Sciatic nerve (tissue), 2 donors: ENCODE measurements at places on chromosomes 7 and 10.

DNA sequence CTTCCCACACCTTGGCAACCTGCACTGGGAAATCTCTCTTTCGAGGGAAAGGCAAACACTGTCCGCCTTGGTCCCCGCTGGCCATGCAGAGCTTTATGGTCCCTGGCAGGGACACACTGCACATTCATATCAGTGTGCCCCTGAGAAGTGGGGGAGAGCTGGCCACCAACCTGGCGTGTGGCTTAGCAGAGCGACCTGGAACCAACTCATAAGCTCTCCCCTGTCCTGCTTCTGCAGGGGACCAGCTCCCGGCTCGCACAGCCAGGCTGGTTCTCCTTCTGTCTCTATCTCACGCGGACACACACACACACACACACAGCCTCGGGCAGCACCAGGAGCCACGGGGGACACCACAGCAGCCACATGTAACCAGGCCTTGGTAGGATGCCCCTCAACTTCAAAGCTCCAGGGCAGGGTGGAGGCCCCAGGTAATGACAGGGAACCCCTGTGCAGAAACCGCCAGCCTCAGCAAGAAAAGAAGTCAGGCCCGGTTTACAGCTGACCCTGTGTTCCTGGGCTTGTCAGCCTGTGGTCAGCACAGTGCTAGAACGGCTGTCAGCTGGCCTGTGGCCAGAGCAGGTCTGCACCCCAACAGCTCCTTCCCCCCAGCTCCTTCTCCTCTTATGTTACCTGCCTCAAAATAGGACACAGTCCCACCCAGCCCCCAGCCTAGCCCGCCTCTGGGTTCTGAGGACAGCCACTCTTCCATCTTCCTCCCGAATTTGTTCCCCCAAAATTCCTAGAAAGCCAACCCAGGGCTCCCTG lies 69.3 kb downstream of the OAT start:
- DNase-seq = no peak

DNA sequence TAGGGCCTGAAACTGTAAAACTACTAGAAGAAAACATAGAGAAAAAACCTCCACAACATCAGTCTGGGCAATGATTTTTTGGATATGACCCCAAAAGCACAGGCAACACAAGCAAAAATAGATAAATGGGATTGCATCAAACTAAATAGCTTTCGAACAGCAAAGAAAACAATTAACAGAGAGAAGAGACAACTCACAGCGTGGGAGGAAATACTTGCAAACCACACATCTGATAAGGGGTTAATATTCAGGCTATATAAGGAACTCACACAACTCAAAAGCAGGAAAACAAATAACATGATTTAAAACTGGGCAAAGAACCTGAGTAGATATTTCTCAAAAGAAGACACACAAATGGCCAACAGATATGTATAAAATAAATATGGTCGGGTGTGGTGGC lies 7.7 kb upstream of the GSTK1 start:
- DNase-seq = no peak

DNA sequence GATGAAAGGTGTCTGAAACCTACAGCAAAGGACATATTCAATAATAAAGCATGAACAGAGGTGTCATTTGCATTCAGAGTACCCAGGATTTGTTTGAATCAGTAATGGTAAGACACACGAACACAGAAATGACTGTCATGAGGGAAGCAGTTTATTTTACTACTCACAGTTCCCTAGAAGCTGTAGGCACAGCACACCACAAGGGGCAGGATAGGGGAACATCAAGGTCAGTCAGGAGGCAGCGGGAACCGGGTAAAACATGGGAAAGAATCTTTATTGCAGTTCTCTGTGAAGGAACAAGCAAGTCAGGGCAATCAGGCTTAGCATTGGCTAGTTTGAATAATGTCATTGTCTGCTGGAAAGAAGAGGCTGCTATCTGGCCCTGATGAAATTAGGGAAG lies 70.2 kb upstream of the PDSS1 start:
- DNase-seq = no peak

DNA sequence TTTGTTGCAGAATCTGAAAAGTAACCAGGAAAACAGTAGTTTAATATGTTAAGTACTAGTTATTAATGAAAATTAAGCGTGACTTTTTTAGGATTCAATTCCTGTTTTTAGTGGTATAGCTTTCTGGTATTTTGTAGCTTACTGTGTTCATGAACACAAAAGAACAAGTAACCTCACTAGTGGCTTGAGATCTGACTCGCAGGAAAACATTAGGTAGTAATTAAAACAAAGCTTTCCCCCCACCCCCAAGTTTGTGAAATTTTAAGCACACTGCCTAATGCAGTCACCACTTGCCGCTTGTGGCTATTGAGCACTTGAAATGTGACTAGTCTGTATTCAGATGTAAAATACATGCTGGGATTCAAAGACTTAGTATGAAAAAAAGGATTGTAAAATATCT lies 102.5 kb upstream of the RPA3 start:
- no peak for DNase-seq

- DNase-seq = no peak
Observed at GRCh38 chr7:23713285-23714149, 3.5 kb downstream of the STK31 start.

DNA sequence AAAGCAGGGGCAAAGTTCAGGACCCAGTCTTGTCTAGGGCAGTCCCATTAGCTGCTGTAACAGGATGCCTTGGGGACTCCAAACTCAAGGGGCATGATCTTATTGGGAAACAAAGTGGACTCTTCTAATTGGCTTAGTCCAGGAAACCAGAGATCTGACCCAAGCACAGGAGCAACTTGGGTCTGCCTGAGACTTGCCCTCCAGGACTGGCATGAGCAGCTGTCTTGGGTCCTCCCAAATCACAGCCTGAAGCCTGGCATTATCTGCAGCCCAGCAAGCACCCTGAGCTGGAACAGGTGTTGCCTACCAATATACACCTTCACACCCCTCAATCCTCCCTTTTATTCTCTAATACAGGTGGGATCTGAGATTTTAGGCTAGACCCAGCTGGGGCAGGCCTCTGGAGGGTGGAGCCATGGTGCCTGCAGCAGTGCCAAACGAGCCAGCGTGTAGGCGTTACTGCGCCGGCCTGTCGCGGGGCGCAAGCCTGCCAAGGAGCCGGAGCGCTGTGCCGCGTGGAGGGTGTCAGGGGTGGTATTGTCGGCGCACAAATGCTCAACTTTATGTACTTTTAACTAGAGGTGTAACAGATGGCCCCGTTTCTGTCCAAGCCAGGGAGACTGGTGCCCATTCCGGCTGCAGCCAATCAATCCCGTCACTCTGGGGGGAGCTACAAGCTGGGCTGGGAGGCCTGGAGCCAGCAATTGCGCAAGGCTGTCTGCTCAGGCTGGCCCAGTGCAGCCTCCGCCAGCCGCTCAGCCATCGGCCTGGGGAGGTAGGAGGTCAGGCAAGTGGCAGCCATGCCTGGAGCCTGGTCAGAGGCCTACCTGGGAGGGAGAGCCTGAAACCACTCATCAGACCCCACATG lies 12.8 kb upstream of the LBX1 start:
- no peak for DNase-seq

DNA sequence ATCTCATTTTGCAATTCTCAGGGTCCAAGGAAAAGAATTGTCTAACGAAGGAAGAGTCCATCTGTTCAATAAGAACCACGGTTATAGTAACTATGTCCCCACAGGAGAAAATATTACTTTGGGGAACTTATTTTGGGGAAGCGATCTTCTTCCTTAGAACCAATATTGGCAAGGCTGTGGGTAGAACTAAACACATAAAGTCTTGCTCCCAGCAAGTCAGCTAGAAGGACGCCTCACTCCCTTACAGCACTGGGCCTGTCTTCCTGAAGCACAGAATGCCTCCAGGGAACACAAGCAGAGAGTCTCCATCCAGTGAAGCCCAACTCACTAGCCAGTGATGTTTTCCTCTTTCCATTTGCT lies 30.2 kb downstream of the C10orf71 start:
- DNase-seq = no peak

DNA sequence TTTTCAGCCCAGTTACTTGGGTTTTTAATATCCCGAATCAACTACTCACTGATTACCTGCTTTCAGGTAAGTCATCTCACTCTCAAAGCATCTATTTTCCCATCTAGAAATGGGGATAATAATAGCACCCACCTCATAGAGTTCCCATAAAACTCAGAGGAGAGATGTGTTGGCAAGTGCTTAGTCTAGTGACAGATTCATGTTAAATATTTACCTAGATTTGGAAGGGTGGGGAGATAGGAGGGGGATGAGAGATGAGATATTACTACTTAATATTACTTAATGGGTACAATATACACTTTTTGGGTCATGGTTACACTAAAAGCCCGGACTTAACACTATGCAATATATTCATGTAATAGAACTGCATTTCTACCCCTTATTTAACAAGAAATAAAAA lies 7.0 kb upstream of the A1CF start:
- DNase-seq = no peak

DNA sequence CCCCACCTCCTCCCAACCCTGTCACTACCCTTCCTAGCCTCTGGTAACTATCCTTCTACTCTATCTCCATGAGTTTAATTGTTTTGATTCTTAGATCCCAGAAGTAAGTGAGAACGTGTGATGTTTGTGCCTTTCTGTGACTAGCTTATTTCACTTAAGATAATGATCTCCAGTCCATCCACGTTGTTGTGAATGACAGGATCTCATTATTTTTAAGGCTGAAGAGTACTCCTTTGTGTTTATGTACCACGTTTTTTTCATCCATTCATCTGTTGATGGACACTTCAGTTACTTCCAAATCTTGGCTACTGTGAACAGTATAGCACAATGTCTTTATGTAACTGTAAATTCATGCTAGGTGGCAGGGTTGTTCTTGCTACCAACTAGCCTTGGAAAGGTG lies 461.6 kb downstream of the PLXDC2 start:
- no peak for DNase-seq

GRCh38 chr10:11161096-11161495 lies 143.4 kb downstream of the CELF2 start:
- no peak for DNase-seq

- no peak for DNase-seq
Observed at GRCh38 chr10:110561292-110561691, 6.2 kb upstream of the SMC3 start.

DNA sequence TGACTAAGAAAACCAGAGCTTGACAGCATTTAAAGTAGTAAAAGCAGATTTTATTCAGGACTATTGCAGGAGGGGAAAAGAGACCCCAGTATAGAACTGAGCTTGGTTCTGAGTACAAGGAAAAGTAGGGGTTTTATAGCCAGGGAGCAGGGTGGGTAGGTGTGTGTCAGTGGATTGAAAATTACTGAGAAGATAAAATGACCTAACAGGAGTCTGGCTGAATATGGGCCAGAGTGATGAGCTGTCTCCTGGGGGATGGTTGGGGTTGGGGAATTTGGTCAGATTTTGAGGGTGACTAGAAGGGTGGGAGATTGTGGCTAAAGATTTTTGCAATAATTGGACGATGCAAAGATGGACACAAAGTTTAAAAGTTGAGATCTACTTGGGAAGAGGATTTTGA lies 114.0 kb downstream of the ST7 start:
- no peak for DNase-seq

- no peak for DNase-seq
Observed at GRCh38 chr7:93036149-93036640, 81.6 kb downstream of the SAMD9 start.

- no peak for DNase-seq
Observed at GRCh38 chr7:108099713-108100112, 30.4 kb downstream of the LAMB4 start.
